SK-N-SH treated with all-trans-retinoic acid at 6 μM for 48 hours (cell line): ENCODE measurements at places on chromosomes 11 and 22.
A peak's percentile ranks its signal among the peaks of the same experiment; 100 is the strongest.

DNA sequence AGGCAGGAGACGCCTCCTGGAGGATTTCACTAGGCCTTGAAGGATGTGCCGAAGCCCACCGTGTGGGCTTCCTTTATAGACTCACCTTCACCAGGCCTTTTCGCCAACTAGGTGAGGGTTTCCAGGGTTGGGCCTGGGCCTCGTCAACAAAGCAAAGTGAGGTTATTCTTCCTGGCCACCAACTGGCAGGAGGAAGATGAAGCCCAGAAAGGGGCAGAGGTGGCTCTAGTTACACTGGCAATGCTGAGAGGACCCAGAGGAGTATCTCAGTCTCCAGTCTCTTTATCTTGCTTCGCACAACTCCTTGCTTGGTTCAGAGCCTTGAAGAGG lies 404 bp upstream of the RELT start:
- ATAC-seq, result no peak

- ATAC-seq, result peak; percentile 89
Observed at GRCh38 chr11:6695377-6695776, 12.2 kb upstream of the MRPL17 start.

- ATAC-seq, result no peak
Observed at GRCh38 chr11:104665641-104666040, 232.6 kb downstream of the CASP12 start.

DNA sequence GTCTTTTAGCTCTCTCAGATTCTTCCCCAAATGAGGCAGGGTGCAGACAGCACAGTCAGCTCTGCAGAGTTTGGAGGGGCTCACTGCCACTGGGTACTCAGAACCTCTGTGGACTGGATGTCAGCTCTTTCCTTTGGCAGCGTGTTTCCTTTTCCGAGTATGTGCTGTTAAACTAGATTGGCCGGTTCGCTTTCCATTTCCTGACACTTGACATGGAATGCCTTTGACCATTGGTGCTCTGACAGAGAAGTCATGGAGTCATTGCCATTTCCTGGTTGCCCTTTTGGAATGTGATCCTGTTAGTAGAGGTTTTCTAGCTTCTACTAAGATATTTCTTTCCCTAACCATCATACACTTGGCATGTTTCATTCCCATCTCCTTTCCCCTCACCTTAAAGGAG lies 86.7 kb downstream of the SWAP70 start:
- ATAC-seq, result no peak

GRCh38 chr22:46972256-46972655 lies 209.8 kb downstream of the TBC1D22A start:
- no peak for ATAC-seq

GRCh38 chr11:64858467-64859263 lies 14.2 kb upstream of the CDC42BPG start:
- no peak for ATAC-seq

GRCh38 chr22:27934069-27934468 lies 15.0 kb upstream of the PITPNB start:
- ATAC-seq, result no peak

- ATAC-seq, result no peak
Observed at GRCh38 chr22:25490896-25491295, 73.6 kb upstream of the GRK3 start.

- peak; percentile 64 for ATAC-seq
Observed at GRCh38 chr11:877565-877964, 33.0 kb downstream of the CHID1 start.

DNA sequence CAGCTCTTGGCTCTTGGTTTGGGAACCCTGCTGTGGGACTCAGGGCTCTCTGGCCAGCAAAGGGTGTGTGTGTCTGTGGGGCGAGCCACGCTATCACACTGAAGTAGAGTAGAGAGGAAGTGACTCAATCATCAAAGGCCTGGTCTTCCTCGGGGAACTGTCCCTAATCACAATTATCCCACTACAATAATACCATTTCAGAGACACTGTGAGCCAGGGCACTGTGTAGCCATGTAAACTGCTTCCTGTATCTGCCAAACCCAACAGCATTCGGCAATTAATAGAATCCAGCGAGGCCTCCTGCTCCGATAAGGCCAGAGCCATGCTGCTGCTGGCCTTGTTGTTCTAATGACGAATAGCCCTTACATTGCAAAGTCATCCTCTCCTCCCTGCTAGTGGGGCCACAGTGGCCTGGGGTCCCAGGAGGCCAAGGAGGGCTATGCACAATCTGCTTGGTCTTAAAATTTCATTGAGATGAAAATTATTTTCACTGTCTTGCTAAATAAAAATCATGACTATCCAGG lies 49.8 kb upstream of the LMO2 start:
- peak; percentile 54 for ATAC-seq

GRCh38 chr11:79543101-79543500 lies 102.3 kb upstream of the TENM4 start:
- no peak for ATAC-seq

GRCh38 chr11:65085446-65085845 lies 1.4 kb downstream of the ZFPL1 start:
- no peak for ATAC-seq

- peak; percentile 49 for ATAC-seq
Observed at GRCh38 chr11:108592591-108593213, 866 bp downstream of the EXPH5 start.

GRCh38 chr22:27809226-27809603 lies 7.7 kb upstream of the MN1 start:
- ATAC-seq, result no peak

- no peak for ATAC-seq
Observed at GRCh38 chr11:128587415-128587814, at the start of gene ETS1. Gene ETS1, minus strand, starts transcription at chr11:128587558. Its CDS starts 14,428 bp downstream, at chr11:128573130.

DNA sequence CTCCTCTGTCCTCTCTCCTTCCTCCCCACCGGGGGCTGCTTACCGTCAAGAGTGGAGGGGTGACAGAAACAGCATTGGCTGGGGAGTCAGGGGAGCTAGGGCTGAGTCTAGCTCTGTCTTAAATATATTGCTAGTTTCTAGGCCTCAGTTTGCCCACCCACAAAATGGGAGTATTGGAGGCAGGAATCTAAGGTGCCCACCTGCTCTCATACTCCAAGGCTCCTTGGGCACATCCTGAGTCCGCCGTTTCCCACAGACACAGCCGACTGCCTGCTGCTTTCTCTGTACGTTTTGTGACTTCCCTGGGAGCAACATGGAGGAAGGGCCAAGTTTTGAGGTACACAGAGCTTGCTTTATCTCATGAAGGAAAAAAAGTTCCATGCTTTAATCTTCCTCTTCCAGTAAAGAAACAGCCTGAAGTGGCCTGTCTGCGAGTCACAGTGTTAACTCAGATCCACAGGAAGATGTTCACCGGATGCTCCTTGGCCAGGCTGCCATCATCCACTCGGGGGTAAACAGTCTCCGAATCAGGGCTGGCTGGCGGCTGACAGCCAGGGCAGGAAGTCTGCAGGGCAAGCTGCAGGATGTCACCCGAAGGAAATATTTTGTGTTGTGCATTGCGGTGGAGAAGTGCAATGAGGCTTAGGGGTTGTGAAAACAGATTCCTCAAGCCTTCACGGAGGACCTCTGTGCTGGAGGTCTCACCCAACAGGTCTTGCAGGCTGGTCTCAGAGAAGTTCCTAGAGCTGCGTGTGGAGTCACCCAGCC lies 11.0 kb upstream of the CERK start:
- peak; percentile 22 for ATAC-seq

DNA sequence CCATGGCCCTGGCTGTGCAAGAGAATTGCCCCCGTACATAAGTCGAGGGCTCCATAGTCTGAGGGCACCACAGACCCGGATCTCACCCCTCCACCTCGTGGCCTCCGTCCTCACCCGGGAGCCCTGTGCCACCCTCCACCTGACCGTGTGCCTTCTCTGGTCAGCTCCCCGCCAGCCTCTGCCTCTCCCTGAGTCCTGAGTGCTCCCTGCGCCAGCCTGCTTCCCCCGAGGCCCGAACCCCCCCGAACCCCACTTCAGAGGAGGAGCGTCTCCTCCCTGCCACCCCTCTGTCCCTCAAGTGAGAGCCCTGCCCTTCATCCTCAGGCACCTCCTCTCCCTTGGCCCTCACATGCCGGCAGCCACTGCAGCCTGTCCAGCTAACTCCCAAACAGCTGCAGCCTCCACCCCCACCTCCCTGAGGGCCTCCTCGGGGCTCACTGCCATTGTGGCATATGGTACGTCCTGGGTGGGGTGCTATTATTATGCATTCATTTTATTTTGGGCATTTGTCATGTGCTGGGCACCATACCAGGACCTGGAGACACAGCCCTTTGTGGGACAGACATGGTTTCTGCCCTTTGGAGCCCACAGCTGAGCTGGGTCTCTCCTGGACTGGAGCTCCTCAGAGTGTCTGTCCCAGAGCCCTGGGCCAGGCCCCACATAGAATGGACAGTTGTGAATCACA lies 67.2 kb downstream of the MYO7A start:
- ATAC-seq, result peak; percentile 27

DNA sequence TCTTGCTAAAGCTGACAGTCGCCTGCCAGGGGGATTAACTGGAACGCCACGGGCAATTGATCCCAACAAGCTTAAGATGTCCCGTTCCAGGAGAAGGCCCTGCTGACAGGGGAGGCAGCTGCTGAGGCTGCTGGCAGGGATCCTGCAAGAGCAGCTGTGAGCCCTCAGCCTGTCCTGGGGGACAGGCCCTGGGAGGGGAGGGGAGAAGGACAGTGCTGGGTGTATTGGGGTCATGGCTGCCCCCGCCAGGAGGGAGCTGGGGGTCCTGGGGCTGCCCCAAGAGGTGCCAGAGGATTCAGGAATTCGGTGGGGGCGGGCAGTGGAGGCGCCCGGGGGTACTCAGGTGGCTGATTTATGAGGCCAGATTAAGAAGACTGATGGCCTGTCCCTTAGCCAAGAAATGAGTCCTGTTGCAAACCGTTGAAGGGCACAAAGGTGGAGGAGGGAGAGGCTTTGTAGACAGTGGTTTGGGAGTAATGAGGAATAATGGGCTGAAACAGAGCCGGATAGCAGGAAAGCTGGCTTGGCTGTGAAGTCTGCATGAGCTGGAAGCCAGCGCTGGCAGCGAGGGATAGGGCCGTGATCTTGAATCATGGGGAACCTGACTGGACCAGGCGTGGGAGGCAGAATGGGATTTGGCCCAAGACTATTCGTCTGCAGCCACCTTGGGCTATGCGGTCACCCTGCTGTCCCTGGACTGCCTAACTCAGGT lies 133.5 kb downstream of the CACNA1I start:
- no peak for ATAC-seq

DNA sequence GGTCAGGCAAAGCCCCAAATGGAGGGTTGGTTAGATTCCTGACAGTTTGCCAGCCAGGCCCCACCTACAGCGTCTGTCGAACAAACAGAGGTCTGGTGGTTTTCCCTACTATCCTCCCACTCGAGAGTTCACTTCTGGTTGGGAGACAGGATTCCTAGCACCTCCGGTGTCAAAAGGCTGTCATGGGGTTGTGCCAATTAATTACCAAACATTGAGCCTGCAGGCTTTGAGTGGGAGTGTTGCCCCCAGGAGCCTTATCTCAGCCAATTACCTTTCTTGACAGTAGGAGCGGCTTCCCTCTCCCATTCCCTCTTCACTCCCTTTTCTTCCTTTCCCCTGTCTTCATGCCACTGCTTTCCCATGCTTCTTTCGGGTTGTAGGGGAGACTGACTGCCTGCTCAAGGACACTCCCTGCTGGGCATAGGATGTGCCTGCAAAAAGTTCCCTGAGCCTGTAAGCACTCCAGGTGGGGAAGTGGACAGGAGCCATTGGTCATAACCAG lies 4.7 kb upstream of the TTC36 start:
- peak; percentile 87 for ATAC-seq

DNA sequence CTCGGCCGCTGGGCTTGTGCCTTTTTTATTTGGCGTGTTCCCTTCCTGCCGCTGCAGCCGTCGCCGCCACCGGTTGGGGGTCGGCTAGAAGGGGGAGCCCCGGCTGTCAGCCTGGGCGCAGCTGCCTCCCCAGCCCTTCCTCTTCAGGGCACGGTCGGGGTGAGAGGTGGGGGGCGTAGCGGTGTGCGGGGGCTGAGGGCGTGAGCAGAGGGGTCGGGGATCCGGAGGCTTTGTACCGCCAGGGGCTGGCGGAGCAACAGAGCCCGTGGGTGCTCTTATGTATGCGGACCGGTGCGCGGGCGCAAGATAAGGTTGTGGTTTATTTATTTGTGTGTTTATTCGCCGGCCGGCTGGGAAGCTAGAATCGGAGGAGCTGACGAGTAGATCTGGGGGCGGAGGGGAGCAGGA lies 477 bp downstream of the ZBTB16 start:
- no peak for ATAC-seq

DNA sequence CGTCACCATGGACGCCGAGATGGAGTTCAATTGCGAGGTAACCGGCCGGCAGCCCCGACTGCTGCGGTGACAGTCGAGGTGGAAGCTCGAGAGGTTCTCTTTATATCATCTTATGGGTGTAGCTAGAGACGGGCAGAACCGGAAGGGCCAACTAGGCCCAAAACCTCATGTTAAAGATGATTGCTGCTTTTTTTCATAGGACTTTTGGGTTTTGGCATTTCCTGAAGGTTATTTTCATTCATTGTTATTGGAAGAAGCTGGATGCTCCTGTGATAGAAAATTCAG lies 585 bp downstream of the NF2 start:
- ATAC-seq, result no peak

- peak; percentile 83 for ATAC-seq
Observed at GRCh38 chr11:122202161-122202950, 86.3 kb upstream of the BLID start.

GRCh38 chr11:2708757-2709281 lies 9.0 kb upstream of the KCNQ1OT1 start:
- no peak for ATAC-seq

- no peak; the same call in 2 of the 3 replicates for ATAC-seq
Observed at GRCh38 chr11:47242596-47243192, 5.9 kb downstream of the ACP2 start.

- no peak; the same call in 2 of the 3 replicates for ATAC-seq
Observed at GRCh38 chr11:126468102-126468521, 112.6 kb downstream of the ST3GAL4 start.

DNA sequence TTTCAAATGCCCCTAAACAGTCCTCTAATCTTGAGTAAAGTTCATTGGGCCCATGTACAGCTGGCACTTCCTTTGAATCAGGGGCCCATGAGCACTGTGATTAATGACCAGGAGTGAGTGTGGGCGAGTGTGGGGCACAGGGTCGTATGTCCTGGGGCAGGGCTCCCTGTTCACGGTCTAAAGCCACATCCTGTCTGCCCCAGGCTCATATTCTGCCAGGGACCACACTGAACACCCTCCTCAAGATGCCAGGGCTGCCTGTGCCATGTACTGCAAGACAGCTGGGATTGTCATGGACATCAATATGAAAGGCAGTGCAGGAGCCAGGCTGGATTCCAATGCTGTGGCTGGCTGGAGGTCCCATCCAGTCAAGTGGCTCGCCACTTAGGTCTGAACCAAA lies 130.5 kb downstream of the KIRREL3 start:
- ATAC-seq, result no peak
